Mucosa of descending colon (tissue), 3 donors: ENCODE measurements at places on chromosomes 5 and 9.

- no peak for DNase-seq
Measured at GRCh38 chr5:111641533-111642233, 115.3 kb downstream of the NREP start.

DNA sequence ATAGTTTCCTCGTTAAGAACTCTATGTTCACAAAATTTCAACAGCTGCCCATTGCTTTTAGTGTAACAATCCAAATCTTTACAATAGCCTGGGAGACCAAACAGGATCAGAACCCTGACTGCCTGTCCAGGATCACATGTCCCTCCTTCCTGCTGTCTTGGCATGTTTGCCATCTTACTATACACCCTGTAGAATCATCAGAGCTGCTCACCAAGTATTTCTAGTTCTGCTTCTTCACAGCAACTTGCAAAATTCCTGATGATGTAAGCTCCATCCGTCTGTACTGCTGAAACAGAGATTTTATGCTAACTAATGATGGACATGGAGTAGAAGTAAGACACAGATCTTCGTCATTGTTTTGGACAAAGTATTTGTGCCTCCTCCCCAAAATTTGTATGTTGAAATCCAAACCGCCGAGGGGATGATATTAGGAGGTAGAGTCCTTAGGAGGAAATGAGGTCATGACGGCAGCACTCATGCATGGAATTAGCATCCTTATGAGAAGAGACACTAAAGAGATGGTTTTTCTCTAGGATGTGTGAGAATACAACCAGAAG, 464.9 kb upstream of the BRINP1 start:
- no peak for DNase-seq

DNA sequence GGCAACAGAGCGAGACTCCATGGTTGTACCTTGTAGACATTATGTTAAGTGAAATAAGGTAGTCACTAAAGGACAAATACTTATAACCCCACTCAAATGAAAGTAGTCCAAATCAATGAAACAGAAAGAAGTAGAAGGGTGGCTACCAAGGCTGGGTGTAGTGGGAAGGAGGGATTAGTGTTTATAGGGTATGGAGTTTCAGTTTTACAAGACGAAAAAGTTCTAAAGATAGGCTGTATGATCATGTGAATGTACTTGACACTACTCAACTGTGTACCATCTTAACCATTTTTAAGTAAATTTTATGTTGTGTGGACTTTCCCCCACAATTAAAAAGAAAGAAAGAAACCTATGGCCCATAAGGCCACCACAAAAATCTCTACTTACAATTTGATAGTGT, 32.2 kb downstream of the ALDH7A1 start:
- DNase-seq, result no peak

DNA sequence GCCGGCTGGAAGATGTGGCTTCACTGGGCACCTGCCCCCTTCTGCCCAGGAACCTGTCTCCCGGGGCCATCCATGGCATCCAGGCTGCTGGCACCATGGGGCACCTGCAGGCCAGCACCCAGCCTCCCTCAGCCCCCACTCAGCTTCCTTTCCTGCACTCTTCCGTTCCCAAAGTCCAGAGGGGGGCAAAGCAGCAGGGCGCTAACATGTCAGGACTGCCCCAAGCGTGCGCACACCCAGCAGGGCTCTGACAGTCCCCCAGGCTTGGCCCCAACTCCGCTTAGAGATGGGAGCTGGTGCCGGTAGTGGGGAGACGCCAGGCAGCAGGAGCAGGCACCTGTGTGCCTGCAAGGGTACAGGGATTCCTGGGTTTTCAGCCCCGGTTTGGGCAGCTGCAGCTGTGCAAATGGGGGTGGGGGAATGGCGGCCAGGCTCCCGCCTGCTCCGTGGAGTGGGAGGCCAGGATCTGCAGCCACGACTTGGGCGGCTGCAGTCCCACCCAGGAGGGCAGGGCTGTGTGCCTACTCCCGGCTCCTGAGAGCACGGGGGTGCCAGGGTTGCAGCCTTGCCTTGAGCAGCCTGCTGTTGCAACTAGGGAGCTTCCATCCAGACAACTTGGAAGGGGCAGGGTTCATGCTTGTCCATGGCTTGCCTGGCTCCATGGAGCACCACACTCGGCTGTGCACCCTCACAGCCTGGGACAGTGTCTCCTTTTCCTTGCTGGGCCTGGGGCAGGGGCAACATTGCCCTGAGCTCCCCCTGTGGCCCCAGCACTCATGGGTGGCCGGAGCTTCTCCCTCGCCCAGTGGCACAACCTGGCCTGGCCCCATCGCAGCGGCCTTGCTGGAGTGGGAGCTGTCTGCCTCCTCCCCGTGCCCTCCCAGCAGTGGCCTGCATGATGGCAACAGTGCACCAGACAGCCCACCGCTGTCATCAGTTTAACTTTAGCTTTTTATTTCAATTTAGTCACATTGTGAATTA, 561.1 kb downstream of the MTRR start:
- DNase-seq, result no peak

- DNase-seq, result no peak
Measured at GRCh38 chr9:71004196-71004595, 117.2 kb downstream of the TRPM3 start.

- no peak for DNase-seq
Measured at GRCh38 chr9:73179589-73179988, 27.9 kb downstream of the ANXA1 start.

- no peak for DNase-seq
Measured at GRCh38 chr9:137615387-137615871, 3.4 kb upstream of the EHMT1 start.

DNA sequence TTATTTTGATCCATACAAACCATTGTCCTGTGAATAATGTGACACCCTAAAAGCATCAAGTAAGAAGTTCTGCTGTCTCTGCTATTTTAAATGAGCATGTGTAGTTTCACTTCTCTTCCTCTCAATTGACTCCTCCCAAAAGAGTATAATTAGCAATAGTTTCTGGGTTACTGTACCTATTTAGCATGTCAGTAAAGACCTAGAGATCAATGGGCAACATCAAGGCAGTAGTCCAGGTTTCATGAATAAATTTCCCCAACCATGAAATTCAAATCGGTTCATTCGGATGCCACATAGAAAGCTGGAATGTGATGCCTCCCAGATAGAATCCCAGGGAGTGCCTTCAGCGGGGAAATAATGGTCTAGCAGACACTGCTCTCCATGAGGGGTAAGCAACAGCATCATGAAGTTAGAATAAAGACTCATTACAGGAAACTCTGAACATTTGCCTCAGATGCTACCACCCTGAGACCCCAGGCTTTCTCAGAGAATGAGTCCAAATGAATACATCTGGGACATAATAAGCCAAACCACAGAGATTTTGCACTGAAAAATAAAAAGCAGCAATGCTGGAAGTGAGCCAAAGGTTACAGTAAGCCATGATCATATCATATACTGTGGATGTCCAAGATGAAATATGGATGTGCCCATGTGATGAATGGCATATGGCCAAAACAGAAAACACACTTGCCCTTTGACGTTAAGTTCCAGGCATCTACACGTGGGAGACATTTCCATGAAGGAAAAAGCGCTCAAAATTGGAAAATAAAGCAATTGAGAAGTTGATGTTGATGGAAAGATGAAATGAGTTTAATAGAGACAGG, 1107.0 kb upstream of the SEMA6A start:
- no peak for DNase-seq

- no peak for DNase-seq
Measured at GRCh38 chr5:77971776-77972468, 195.8 kb upstream of the TBCA start.

DNA sequence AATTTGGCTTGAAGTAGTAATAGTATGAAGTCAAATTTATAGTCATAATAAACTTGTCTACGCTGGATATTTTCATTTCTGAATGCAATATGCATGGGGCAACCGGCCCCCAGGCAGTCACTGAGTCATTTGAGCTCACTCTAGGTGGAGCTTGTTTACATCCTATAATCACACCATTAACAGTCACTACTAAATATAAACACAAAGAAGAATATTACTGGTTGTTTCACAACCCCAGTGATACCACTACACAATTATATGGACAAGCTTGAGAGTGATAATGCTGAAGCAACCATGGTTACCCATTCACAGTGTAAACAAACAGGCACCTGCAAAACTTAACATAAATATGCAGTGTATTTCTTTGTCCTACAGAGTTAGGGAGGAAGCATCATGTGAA, 68.7 kb downstream of the MARCHF3 start:
- DNase-seq, result no peak

DNA sequence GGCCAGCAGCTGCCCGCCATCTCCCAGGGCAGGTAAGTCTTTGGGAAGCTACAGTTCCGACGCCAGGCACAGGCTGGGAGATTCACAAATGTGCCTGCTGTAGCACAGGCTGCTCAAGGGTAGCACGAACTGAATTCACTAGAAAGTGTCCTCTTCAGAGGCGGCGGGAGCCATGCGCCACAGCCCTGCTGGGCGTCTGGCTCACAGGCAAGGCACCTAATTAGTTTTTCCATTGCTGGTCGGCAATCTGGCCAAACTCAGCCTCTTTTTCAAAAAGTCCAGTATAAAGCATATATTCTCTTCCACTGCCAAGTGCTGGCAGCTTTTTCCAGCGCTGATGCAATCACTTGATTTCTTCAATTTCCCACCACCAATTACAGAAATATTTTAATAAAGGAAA, 128.9 kb upstream of the RAPGEF1 start:
- DNase-seq, result no peak

DNA sequence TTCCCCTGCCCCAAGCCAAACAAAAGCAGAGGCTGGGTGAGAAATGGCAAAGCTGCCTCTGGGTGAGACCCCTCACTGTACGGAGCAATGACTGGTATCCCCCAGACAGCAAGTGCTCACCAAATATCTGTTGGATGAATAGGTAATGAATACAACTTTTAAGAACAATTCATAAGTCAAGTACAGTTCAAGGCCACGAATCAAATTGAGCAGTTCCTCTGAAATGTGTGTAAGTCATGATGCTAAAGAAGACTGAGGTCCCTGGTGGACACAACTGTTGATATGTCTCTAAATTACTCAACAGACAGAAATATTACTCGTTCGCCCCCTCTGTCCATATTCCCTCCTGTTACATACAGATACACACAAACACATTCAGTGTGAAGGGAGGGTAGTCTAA, 160.7 kb downstream of the GLIS3 start:
- no peak for DNase-seq

- no peak for DNase-seq
Measured at GRCh38 chr5:50575740-50576139, 90.7 kb upstream of the PARP8 start.

DNA sequence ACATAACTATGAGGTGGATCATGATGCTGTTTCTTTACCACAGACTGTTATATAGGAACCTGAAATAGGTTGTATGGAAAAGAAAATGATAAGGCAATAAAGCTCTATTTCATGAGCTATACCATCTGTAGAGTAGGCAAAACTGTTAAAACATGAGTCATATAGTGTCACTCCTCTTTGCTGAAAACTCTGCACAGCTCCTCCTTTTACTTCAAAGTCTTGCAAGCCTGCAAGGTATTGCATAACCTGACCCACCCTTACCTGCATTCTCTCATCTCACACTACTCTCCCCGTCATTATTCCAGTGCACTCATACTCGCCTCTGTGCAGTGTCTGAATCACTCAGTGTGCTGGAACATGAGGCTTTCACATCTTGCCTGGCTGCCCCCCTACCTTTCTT, 790.1 kb downstream of the EFNA5 start:
- no peak for DNase-seq

- no peak for DNase-seq
Measured at GRCh38 chr5:64418013-64418412, 87.8 kb upstream of the RGS7BP start.

DNA sequence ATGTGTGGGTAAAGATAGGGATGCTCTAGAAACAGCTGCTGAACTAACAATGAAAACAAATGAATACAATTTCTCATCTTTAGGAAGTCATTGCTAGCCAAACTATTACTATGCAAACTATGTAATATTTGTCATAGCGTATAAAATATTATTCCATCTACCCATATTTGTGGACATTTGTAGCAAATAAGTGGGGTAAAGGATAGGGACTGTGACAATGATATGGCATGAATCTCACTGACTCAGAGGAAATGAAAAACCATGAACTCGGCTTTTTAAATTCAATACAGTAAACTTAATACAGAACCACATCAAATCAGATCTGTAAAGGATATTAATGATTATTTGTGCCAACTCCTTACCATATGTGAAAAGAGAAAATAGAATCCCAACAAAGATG, 16.7 kb upstream of the TAS2R1 start:
- no peak for DNase-seq
